ENCODE measurements at places on chromosomes 1 and 21. TPM values are rescaled to one million over a fixed set of nuclear protein-coding genes. Genes with fewer than 3 reads are reported as not detected.

GRCh38 chr1:100720101-100720500 is 559 bp downstream of the VCAM1 start:
- DNase-seq, result no peak

- no peak for DNase-seq
These were observed 119.6 kb upstream of the CD34 start for GRCh38 chr1:208030288-208031091.

The TMEM200B gene
- total RNA-seq, result 0.56 TPM

GRCh38 chr1:248114890-248115289 is 19.9 kb downstream of the OR2L13 start:
- no peak for DNase-seq

- DNase-seq, result no peak
These were observed 14.2 kb downstream of the RGS8 start for GRCh38 chr1:182670032-182670749.

- peak; percentile 59 for DNase-seq
These were observed 25.1 kb upstream of the TP53BP2 start for GRCh38 chr1:223870617-223871574.

DNA sequence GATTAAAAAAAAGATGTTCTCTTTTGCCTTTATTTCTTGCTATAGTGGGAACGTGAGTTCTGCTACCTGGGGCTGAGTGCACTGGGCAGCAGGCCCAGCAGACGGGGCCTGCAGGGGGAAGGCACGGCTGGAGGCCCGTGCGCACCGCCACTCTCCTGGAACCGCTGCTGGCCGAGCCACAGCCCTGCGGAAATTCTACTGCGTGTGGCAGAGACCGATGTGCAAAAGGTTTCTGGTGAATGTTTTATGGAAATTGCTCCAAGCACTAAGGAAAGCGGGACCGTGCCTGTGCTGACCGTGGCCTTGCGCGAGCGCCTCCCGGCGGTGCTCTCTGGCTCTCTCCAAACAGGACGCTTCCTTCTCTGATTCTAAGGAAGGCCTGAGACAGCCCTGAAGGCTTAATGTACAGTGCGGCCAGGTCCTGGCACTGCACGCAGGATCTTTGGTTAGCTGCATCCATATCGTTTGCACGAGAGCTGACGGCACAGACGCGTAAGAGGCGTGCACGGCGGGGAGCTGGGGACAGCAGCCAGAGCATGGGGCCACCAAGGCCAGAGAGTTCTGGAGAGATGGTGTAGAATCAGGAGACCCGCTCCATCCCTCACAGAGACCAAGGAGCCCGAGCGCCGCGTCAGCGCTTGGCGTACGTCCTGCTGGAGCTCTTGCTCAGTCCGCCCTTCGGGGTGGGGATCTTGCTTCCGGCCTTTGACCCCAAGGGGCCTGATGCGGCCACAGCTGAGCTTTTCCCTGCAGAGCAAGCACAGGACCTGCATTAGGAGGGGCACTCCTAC is 18.7 kb upstream of the LRRC47 start:
- no peak for DNase-seq

DNA sequence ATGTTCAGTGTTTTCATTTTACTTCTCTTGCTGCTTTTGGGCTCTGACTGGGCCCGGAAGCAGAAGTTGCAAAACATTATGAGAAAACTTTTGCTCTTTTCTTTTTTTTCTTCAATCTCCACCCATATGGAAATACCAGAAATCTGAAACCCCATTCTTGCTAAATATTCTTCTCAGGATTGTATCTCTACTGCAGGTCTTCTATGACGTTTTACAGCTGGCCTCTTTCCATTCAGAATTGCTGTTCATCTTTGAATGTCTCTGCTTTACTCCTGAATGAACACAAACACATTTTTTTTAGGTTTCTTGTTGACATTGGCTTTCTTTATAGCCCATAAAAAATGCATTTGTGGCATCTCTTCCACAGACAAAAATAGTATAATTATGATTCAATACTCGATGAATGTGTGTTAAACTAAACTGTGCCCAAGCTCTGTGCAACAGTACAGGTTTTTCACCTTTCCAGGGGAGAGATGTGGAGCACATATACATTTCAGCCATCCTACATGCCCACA is 18.8 kb downstream of the PTPRC start:
- no peak for DNase-seq

The FNBP1L gene
- 114 TPM for total RNA-seq

- no peak for DNase-seq
These were observed 111.3 kb downstream of the TNFSF18 start for GRCh38 chr1:172939475-172939874.

GRCh38 chr1:198798923-198799386 is 160.1 kb downstream of the PTPRC start:
- DNase-seq, result no peak

DNA sequence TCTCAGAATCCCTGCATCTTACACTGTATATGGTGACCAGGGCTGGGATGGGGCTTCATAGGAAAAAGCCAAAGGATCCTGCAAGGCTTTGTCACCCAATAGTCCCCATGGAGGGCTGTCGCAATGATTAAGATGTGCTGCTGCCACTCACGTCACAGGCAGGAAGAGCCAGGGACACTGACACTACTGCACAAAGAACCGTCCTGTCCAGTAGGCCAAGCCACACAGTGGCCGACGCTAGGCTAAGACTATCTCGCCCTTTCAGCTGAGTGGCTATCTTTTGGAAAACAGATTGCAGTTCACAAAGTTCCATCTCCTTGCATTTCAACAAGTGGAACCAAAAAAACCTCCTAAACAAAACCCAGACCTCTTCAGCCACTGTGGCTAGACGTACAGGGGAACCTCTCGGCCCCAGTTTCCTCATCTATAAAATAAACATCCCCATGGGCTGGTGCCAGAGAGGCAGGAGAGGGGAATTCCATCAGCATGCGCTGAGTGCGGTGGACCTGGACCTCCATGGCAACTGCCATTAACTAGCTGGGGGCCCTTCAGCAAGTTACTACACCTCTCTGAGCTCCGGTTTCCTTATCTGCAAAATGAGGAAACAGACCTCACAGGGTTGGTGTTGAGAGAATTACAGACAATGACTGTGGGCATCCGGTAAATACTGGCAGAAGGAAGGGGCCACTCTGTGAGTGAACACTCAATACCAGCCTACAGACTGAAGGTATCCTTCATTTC is 8.7 kb downstream of the CAPZB start:
- DNase-seq, result no peak

GRCh38 chr1:21914450-21914849 is 22.7 kb downstream of the HSPG2 start:
- DNase-seq, result no peak

- DNase-seq, result no peak
These were observed 264.8 kb upstream of the DUSP10 start for GRCh38 chr1:222006715-222007114.

The AADACL4 gene
- not detected for total RNA-seq

DNA sequence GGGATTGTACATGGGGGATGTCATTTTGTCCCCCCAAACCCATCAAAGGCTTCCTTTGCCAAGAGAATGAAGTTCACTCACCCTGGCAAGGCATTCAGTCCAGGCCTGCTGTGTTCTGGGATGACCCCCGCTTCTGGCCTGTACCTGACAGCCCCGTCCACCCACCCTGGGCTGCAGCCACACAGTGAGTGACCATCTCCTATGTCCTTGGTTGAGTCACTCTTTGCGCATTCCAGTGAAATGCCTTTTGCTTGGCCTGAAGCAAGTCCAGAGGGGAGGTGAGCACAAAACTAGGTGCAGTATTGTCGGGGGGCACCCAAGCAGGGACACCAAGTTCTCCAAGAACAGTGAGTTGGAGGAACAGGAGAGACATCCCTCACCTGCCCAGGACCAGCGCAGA is 10.2 kb downstream of the TMPRSS3 start:
- DNase-seq, result no peak

DNA sequence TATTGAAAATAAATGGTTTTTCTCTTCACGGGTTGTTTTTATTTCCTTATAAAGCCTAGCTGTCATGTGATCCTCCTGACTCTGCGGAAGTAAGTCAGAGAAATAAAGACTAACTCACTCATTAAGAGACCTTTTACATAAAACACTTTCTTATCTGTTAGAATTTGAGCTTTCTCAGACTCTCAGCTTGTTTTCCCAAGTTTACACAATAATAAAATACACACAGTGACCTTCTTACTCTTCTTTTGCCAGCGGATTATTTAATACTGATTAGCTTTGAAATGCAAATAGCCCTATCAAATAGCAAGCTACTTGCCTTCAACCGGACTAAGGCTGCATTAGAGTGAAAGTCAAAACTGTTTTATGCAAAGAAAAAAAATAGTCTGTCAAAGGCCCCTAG is 45.5 kb upstream of the CXADR start:
- no peak for DNase-seq

- peak; percentile 58 for DNase-seq
These were observed 20.6 kb upstream of the TBX15 start for GRCh38 chr1:119008483-119009311.

DNA sequence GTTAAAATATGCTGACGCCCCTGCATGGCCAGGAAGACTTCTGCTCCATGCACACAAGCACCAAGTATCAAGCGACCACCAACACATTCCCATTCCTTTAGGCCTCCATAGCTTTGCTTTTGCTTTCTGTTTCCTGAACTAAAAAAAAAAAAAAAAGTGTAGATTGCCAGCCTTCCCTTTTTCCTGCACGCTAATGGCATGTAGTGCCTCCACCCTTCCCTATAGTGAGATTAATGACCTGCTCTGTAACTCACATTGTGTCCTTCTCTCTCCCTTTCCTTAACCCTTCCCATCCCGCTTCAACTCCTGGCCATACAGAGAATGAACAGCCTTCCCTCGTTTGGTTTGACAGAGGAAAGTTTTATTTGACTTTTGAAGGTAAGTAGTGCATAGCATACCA is 57.1 kb upstream of the DYNLT5 start:
- peak; percentile 20 for DNase-seq

The FCRLB gene
- total RNA-seq, result 0.19 TPM

DNA sequence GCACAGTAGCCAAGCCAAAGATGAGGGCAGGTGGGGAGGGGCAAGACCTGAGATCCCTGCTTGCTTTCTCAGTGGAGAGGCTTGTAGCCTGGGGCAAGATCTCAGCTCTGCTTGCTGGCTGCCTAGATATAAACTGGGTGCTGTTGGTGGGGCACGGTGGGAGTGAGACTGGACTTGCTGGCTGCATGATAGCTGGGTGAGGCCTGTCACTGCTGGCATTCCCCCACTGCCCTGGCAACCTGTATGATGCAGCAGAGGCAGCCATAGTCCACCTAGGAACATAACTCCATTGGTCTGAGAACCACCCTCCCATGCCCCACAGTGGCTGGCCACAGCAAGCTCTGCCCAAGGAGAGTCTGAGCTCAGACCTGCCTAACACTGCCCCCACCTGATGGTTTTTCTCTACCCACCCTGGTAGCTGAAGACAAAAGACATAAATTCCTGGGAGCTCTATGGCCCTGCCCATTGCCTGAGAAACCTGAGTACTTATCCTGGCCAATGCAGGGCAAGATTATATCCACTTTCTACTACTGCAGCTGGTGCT is 261.9 kb upstream of the DEPDC1 start:
- no peak for DNase-seq

DNA sequence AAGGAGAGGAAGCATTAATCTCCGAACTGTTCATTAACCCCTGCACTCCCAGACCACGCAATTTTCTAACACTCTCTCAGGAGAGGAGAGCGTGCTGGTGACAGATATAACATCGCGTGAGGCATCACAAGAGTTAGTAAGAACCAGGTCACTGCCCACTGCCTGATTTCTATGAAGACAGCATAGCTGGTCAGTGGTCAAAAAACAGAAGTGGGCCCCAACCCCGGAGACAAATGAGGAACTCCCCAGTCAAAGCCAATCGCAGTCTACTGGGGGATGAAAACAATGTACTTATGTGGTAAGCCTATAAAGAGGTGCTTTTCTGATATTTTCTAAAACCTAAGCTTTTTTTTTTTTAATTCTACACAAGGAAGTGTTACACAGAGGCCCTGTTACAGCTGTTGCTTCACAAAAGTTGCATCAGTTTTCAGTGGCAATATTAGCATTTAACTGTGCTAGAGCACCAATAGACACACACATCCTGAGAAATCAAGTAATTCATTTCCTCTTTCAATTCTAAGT is 231.8 kb upstream of the IRF2BP2 start:
- DNase-seq, result no peak

DNA sequence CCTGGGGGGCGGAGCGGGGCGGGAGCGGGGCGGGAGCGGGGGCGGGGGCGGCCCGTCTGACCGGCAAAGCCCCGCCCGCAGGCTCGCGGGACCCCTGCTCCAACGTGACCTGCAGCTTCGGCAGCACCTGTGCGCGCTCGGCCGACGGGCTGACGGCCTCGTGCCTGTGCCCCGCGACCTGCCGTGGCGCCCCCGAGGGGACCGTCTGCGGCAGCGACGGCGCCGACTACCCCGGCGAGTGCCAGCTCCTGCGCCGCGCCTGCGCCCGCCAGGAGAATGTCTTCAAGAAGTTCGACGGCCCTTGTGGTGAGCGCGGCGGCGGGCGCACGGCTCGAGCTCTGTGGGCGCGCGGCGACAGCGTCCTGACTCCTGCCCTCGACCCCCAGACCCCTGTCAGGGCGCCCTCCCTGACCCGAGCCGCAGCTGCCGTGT is 21.2 kb downstream of the AGRN start:
- DNase-seq, result peak; percentile 83

The CYP4Z1 gene
- not detected for total RNA-seq

- no peak for DNase-seq
These were observed 253.1 kb upstream of the FGGY start for GRCh38 chr1:59043796-59044195.

DNA sequence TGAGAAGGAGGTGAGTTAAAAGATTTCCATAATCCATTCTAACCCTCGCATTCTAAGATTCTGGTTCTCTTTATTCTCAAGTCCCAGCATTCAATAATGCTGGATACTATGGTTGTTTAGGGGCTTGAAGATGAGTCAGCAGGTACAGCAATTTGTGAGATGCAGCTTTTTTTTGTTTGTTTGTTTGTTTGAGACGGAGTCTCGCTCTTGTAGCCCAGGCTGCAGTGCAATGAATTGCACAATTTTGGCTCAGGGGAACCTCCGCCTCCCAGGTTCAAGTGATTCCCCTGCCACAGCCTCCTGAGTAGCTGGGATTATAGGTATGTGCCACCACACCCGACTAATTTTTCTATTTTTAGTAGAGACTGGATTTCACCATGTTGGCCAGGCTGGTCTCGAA is 23.3 kb downstream of the EIF4G3 start:
- DNase-seq, result no peak

DNA sequence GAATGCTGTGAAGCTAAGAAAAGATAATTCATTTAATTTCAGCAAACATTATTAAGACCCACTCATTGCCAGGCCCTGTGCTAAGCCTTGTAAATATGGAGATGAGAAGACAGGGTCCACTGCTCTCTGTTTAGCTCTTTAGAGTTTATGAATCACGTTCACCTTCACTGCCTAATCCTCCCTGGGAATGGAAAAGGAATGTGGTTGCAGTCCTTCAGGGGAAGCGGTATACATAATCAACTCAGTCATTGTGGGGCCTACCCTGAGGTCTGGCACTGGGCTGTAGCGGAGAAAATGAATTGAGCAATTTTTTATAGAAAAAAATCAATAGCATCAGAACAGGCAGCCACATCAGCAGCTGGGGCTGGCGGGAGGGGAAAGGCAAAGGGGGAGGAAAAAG is 412.1 kb upstream of the NFIA start:
- DNase-seq, result no peak

The MRPL39 gene
- 63.1 TPM for total RNA-seq
